ENCODE measurements at places on chromosomes 3 and 15.
A peak's percentile ranks its signal among the peaks of the same experiment; 100 is the strongest.

- no peak for DNase-seq
Observed at GRCh38 chr3:195885036-195885891, 23.1 kb downstream of the TNK2 start.

DNA sequence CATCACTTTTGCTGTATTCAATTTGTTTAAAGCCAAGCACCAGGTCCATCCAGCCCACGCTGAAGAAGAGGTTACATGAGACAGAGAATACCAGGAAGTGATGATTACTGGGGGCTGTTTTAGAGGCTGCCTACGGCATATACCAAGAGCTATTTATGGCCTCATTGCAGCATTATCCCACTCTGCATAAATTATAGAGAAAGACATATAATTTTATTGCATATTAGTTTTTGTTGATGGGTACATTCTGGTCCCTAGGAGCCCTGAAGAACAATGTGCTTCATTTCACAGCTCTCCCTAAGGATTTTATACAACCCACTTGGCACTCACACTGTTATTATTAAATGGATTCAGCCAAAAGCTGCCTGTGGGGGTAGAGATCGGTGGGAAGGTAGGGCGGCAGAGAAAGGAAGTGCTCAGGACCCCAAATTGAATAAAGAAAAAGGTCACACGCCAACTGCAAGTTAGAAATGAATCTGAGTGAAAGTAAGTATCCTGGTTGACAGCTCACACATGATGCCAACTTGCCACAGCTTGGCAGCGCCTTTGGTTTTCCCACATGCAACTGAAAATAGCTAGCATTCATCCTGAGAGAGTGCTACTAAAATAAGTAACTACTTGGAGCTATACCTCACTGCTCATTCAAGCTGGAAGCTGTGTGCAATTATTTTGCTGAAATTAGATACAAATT, 73.7 kb downstream of the CCNL1 start:
- DNase-seq, result no peak

DNA sequence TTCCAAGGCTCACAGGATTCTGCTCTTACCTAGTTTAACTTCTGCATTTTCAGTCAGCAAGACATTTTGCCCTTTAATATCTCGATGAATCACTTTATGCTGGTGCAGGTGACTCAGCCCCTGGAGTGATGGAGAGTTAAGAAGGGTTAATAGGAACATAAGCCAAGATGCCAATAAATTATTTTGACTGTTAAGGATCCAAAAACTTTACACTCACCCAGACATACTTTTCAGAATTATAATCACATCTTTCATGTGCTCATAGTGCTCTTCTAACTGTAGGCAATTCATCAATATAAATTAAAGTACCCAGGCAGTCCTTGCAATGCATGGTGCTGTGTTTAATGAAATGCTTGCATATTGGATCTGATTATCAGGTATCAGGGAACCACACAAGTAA, 164.1 kb upstream of the SLC2A2 start:
- no peak for DNase-seq

- no peak for DNase-seq
Observed at GRCh38 chr3:70805061-70805889, 492.8 kb upstream of the MDFIC2 start.

GRCh38 chr3:58559586-58559985, 17.6 kb downstream of the FAM107A start:
- DNase-seq, result no peak

- peak; percentile 60 for DNase-seq
Observed at GRCh38 chr3:45976191-45977091, 19.2 kb downstream of the FYCO1 start.

- DNase-seq, result no peak
Observed at GRCh38 chr3:64163755-64164148, 61.5 kb downstream of the PRICKLE2 start.

Measured in activated CD8-positive, alpha-beta memory T cell treated with anti-CD3 and anti-CD28 coated beads, Interleukin-2, amount 10 ng/mL, durations not matched to agents 7 days and 5 days (primary cell).